ENCODE measurements at places on chromosomes 5 and 9.

DNA sequence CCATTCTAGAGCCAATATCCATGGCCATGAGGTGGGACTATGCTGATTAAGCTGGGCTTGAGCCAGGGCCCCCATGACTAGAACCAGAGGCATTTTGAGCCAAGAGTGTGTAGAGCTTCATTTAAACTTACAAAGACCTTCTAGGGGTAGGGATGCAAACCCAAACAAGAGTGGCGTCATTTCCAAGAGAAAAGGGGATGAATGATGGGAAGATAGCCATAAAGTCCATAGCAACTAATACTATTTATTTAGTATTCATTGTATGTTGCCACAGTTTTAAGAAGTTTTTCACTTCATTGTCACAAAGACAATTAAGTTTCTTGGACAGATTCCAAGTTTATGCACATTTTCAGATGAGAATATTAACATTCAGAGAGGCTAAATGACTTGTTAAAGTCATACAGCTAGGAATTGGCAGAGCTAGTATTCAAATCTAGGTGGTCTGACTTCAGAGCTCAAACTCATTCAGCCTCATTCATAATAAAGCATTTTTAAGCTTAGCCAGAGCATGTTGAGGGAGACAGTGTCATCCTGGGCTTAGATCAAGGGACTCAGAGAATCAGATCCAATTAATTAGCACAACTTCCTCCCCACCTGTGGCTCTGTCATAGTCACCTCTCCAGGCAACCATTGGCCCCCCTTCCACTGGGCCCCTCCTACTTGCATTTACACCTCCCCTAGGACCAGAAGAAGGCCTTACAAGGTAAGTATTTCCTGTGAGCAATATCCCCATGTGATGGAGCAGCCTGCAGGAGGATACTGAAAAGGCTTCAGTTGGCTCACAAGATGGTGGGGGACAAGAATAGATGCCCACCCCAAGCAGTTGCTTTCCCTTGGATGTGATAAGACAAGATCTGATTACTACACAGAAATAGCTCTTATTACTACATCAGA lies 95.0 kb upstream of the PCSK1 start:
- no peak overlapping the region for H3K27ac ChIP-seq
- no peak for DNase-seq
- H3K27me3 ChIP-seq, result no peaks in the 10 kb centered on the region
- no peaks in the 10 kb centered on the region for H3K36me3 ChIP-seq

DNA sequence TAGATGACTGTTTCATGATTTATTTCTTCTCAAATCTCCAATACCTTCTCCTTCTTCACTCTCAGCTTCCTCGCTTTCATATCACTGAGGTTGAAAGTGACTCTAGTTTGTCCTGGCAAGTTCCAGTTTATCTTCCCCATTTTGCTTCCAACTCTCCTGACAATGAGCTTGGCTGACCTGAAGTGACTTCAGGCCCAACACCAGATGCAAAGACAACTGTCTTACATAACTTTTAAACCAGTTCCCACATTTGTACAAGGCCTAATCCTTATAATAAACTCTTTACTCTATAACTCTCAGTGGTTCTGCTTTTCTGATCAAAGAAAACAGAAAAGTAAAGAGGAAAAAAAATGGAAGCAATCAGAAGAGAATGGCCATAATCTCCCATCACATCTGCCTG lies 22.0 kb downstream of the GNG10 start:
- H3K36me3 ChIP-seq, result peaks cover 13% of the 10 kb centered on the region
- no peaks in the 10 kb centered on the region for H3K4me1 ChIP-seq
- no peaks in the 10 kb centered on the region for H3K27me3 ChIP-seq
- no peak overlapping the region for H3K27ac ChIP-seq
- DNase-seq, result no peak

- peak; percentile 75 for DNase-seq
- H3K4me1 ChIP-seq, result peaks cover 7% of the 10 kb centered on the region
- H3K36me3 ChIP-seq, result no peaks in the 10 kb centered on the region
- no peak overlapping the region for H3K4me3 ChIP-seq
- H3K27me3 ChIP-seq, result no peaks in the 10 kb centered on the region
These were observed 351.7 kb downstream of the DIRAS2 start for GRCh38 chr9:90290716-90291485.

- peak; percentile 50 for DNase-seq
- no peaks in the 10 kb centered on the region for H3K27me3 ChIP-seq
- peaks cover 1% of the 10 kb centered on the region for H3K4me1 ChIP-seq
- peak overlapping the region; percentile 62 for H3K27ac ChIP-seq
These were observed 352.9 kb downstream of the DNAH5 start for GRCh38 chr5:13591621-13592020.

GRCh38 chr9:89640361-89640760 lies 35.5 kb downstream of the GADD45G start:
- H3K36me3 ChIP-seq, result no peaks in the 10 kb centered on the region
- peaks cover 8% of the 10 kb centered on the region for H3K4me1 ChIP-seq
- no peak overlapping the region for H3K27ac ChIP-seq
- DNase-seq, result no peak
- peaks cover 34% of the 10 kb centered on the region for H3K27me3 ChIP-seq

- peak; percentile 47 for DNase-seq
- H3K4me3 ChIP-seq, result no peak overlapping the region
- no peak overlapping the region for H3K27ac ChIP-seq
- no peaks in the 10 kb centered on the region for H3K27me3 ChIP-seq
These were observed 25.5 kb downstream of the AGTPBP1 start for GRCh38 chr9:85716031-85716877.

- peak; percentile 93 for DNase-seq
- H3K4me3 ChIP-seq, result peak overlapping the region; percentile 28
- H3K27ac ChIP-seq, result no peak overlapping the region
These were observed 63.7 kb upstream of the ANGPTL2 start for GRCh38 chr9:127185931-127186781.

DNA sequence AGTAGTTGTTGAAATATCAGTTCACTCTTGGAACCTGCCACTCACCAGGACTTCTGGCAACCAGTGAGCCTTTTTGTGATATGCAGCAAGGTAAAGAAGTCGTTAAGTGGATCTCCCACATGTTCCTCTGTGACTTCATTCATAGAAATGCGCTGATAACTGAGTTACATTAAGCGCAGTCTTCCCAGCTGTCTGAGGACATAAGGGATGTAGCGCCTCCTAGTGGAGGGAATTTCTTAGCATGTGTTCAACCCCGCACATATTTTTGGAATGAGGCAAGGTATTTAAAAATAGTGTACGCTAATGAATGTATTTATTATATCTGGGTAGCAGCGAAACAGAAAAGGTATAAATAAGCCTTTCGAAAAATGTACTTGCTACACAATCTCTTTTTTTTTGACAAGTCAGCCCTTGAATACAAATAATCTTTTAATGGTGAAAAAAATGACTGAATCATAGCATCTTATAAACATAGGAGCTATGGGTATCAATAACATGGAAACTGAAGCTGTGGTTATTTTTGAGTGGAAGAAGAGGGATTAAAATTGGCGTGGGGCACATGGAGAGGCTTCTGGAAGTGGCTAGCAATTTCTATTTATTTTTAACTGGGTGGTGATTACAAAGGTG lies 38.0 kb downstream of the PALM2AKAP2 start:
- no peaks in the 10 kb centered on the region for H3K36me3 ChIP-seq
- peaks cover 9% of the 10 kb centered on the region for H3K4me1 ChIP-seq

DNA sequence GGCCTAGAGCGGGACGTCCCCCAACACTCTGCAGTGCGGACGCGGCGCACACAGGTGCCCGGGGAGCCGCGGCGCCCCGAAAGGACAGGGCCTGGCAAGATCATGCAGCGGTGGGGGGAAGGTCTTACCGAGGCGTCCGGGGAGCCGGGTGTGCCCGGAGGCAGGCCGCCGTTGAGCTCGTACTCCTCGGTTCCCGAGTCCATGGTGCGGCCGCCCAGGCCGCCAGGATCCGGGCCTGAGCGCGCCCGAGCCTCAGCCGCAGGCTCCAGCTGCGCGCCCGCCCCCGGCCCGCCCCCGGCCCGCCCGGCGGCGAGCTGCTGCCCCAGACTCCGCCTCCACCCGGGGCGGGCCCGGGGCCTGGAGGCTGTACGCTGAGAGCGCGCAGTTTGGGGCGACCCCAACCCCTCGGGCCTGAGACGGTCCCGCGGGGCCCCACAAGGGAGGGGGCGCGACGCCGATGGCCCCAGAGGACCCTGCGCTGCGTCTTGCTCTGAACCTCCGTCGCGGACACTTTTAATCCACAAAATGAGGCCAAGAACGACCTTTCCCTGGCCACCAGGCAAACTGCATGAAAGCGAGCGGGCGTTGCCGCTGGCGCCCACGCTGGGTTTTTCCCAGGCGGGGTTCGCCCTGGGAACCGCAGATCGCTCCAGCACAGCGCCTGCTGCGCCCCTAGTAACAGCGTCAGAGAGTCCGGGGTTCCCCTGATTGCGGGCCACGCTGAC lies at the start of gene NINJ1:
TSS of gene NINJ1 (minus strand) at position 237 of the 725 bp plus-strand sequence. CDS start at position 203, 34 bp downstream.
- peaks cover 49% of the 10 kb centered on the region for H3K4me1 ChIP-seq
- peak within 1 kb of the TSS; percentile 80 for H3K27ac ChIP-seq
- no peaks in the 10 kb centered on the region for H3K36me3 ChIP-seq
- no peaks in the 10 kb centered on the region for H3K27me3 ChIP-seq
- H3K4me3 ChIP-seq, result peak within 1 kb of the TSS; percentile 84
- DNase-seq, result peak; percentile 95

DNA sequence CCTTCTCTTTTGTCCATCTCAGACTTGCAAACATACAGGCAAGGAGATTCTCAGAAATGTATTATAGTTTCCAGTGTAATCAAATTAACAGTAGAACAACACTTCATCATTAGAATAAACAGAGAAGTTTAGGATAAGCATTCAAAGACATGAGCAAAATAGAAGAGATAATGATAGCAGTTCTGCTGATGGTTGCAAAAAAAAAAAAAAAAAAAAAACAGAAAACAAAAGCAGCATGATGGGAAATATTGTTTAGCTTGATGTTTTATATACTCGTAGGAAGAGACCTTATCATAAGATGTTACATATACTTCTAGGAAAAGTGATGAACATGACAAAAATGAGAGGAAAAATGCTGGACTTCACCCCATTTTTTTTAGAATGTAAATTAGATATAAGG lies 1356.2 kb downstream of the MAT2B start:
- H3K4me3 ChIP-seq, result no peak overlapping the region
- no peaks in the 10 kb centered on the region for H3K27me3 ChIP-seq
- no peaks in the 10 kb centered on the region for H3K36me3 ChIP-seq
- H3K4me1 ChIP-seq, result no peaks in the 10 kb centered on the region

DNA sequence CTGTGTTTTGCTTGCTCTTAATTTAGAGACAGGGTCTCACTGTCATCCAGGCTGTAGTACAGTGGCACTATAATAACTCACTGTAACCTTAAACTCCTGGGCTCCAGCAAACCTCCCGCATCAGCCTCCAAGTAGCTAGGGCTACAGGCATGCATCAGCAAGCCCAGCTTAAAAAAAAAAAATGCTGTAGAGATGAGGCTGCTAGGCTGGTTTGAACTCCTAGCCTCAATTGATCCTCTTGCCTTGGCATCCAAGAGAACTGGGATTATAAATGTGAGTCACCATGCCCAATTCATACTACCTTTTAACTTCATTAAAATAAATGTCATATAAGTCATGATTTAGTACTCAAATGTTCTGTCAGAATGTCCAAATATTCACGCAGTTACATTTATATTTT lies 2195.7 kb upstream of the C9orf72 start:
- H3K4me3 ChIP-seq, result no peak overlapping the region
- no peak for DNase-seq
- no peaks in the 10 kb centered on the region for H3K4me1 ChIP-seq
- H3K27me3 ChIP-seq, result no peaks in the 10 kb centered on the region
- H3K36me3 ChIP-seq, result no peaks in the 10 kb centered on the region

GRCh38 chr9:37555786-37556185 lies 20.4 kb downstream of the FBXO10 start:
- no peak overlapping the region for H3K4me3 ChIP-seq
- no peaks in the 10 kb centered on the region for H3K36me3 ChIP-seq
- H3K27me3 ChIP-seq, result no peaks in the 10 kb centered on the region
- peaks cover 5% of the 10 kb centered on the region for H3K4me1 ChIP-seq

GRCh38 chr5:1314564-1314982 lies 19.7 kb upstream of the TERT start:
- no peak for DNase-seq
- H3K27me3 ChIP-seq, result no peaks in the 10 kb centered on the region
- H3K4me1 ChIP-seq, result peaks cover 10% of the 10 kb centered on the region
- H3K4me3 ChIP-seq, result no peak overlapping the region
- no peak overlapping the region for H3K27ac ChIP-seq

DNA sequence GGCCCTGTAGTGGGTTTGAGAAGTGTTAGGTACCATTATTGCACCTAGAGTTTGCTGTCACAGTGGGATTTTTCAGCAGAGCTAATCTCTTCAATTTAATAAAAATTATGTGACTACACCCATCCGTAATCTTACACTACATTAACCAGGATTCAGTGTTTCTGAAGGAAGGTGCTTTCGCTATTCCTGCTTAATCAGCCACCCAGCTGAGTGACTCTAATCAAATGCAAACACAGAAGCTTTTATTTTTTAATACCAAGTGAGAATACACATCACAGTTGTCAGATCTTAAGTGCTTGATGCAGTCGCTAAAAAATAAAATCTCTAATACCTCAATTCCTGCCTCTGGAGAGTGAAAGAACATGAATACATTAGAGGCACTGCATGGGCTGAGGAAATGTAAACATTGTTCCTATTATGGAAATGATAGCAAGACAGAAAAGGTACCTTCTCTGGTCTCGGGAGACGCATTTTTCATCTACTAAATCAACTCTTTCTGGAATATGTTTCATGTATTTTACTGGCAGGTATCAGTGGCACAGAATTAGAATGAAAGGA lies 125.7 kb downstream of the SEMA6A start:
- H3K27ac ChIP-seq, result no peak overlapping the region
- H3K27me3 ChIP-seq, result no peaks in the 10 kb centered on the region
- no peak overlapping the region for H3K4me3 ChIP-seq
- DNase-seq, result no peak
- peaks cover 22% of the 10 kb centered on the region for H3K36me3 ChIP-seq

DNA sequence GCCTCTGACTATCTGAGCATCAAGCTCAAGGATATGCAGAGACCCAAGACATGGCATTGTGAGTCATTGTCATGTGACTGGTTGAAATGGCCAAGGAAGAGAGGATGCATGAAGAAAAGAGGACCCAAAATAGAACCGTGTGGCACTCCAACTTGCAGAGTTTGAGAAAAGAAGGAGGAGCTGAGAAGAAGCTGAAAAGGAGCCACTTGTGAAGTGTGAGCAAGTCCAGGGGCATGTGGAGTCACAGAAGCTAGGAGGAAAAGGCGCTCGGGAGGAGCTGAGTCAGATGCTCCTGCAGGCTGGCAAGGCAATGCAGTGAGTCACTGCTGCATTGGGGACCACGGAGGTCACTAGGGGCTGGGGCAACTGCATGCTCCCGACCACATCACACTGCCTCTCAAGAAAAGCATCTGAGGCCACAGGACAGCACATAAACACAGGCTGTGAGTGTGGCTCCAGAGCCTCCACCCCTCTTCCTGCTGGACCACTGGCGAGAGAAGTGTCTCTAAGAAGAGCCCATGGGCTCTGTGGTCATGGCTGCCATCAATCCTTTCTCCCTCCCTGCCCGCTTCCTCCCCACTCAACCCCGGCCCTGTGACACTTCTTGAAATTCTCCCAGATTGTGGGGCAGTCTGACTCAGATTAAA lies 197.6 kb downstream of the DRD1 start:
- peaks cover 2% of the 10 kb centered on the region for H3K4me1 ChIP-seq
- H3K27me3 ChIP-seq, result no peaks in the 10 kb centered on the region
- no peak overlapping the region for H3K4me3 ChIP-seq
- peak; percentile 61 for DNase-seq

- peaks cover 4% of the 10 kb centered on the region for H3K27me3 ChIP-seq
- H3K4me1 ChIP-seq, result no peaks in the 10 kb centered on the region
- DNase-seq, result no peak
- no peaks in the 10 kb centered on the region for H3K36me3 ChIP-seq
- no peak overlapping the region for H3K4me3 ChIP-seq
These were observed 117.2 kb upstream of the PITX1 start for GRCh38 chr5:135151256-135151655.

GRCh38 chr5:66342341-66342880 lies 198.3 kb downstream of the SREK1 start:
- peaks cover 3% of the 10 kb centered on the region for H3K27me3 ChIP-seq
- H3K36me3 ChIP-seq, result no peaks in the 10 kb centered on the region
- H3K4me1 ChIP-seq, result no peaks in the 10 kb centered on the region
- no peak for DNase-seq

Data from mesenchymal stem cell (in vitro differentiated cells and primary cell).